Breast epithelium (tissue), 4 donors: ENCODE measurements at places on chromosomes 2 and 18. TPM values are rescaled to one million over a fixed set of nuclear protein-coding genes. Genes with fewer than 3 reads are reported as not detected.
A peak's percentile ranks its signal among the peaks of the same experiment; 100 is the strongest.

DNA sequence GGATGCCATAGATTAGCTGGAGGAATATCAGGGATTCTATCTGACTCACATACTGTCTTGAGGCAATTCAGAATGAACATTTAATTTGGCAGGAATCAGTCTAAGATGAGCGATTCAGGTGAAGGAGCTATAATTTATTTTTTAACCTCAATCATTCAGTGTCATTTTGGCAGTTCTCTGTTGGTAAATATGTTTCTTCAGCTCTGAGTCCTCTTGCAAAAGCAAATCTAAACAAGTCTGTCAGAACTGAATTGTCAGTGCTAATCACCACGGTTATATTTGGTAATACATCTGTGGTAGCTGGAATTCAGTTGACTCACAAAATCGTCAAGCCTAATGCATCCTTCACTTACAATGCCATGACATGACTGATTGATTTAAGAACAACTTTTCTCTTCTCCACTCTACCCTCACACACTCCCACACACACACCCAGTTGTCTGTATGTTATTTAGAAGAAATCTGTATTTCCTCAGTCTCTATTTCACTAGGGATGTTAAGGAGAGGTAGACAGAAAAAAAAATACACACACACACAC is 516.6 kb upstream of the NXPH2 start:
- no peaks in the 10 kb centered on the region for H3K36me3 ChIP-seq
- no peaks in the 10 kb centered on the region for H3K4me1 ChIP-seq
- no peak for DNase-seq
- no peak overlapping the region for H3K27ac ChIP-seq
- no peak overlapping the region for H3K4me3 ChIP-seq

- no peak for DNase-seq
- no peak overlapping the region for H3K27ac ChIP-seq
- no peak overlapping the region for H3K4me3 ChIP-seq
Measured at GRCh38 chr18:75066936-75067335, 142.0 kb downstream of the PTGR3 start.

GRCh38 chr18:5625076-5625475 is 81.3 kb upstream of the EPB41L3 start:
- no peak overlapping the region for H3K4me3 ChIP-seq
- H3K4me1 ChIP-seq, result no peaks in the 10 kb centered on the region
- peaks cover 8% of the 10 kb centered on the region for H3K27me3 ChIP-seq
- H3K36me3 ChIP-seq, result no peaks in the 10 kb centered on the region
- DNase-seq, result no peak

GRCh38 chr18:61980355-61980754 is 87.5 kb upstream of the RNF152 start:
- no peaks in the 10 kb centered on the region for H3K27me3 ChIP-seq
- no peak overlapping the region for H3K4me3 ChIP-seq
- DNase-seq, result no peak
- H3K27ac ChIP-seq, result no peak overlapping the region
- no peaks in the 10 kb centered on the region for H3K4me1 ChIP-seq

KCNJ13 gene
- not detected for total RNA-seq

DNA sequence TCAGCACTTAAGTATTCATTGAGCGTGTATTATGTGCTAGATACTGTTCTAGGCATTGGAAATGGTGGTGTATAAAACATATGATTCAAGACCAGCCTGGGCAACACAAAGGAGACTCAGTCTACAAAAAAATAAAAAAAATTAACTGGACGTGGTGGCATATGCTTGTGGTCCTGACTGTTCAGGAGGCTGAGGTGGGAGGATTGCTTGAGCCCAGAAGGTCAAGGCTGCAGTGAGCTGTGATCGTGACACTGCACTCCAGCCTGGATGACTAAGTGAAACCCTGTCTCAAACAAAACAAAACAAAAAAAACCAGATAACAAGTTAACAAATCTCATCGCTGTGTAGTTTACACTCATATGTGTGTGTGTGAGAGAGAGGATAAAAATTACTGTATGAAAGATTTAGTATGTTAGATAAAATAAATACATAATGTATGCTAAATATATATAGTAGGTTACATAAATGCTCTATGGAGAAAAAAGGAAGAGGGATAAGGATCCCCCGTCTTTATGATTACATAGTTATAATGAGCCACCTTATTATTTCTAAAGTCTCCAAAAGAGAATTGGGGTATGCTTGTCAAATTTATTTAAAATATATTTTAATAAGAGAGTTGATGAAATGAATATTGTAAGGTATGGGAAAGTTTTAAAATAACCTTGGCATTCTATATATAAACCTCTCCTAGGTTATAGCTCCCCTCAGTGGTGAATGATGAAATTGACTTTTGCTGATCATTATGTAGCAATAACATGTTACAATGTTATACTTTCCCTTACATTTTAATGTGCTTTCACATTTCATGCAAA is 69.2 kb downstream of the EHBP1 start:
- no peaks in the 10 kb centered on the region for H3K4me1 ChIP-seq
- no peaks in the 10 kb centered on the region for H3K27me3 ChIP-seq
- no peak overlapping the region for H3K4me3 ChIP-seq
- H3K36me3 ChIP-seq, result no peaks in the 10 kb centered on the region
- no peak for DNase-seq

SH3RF3 gene
- total RNA-seq, result 3.2 TPM

DNA sequence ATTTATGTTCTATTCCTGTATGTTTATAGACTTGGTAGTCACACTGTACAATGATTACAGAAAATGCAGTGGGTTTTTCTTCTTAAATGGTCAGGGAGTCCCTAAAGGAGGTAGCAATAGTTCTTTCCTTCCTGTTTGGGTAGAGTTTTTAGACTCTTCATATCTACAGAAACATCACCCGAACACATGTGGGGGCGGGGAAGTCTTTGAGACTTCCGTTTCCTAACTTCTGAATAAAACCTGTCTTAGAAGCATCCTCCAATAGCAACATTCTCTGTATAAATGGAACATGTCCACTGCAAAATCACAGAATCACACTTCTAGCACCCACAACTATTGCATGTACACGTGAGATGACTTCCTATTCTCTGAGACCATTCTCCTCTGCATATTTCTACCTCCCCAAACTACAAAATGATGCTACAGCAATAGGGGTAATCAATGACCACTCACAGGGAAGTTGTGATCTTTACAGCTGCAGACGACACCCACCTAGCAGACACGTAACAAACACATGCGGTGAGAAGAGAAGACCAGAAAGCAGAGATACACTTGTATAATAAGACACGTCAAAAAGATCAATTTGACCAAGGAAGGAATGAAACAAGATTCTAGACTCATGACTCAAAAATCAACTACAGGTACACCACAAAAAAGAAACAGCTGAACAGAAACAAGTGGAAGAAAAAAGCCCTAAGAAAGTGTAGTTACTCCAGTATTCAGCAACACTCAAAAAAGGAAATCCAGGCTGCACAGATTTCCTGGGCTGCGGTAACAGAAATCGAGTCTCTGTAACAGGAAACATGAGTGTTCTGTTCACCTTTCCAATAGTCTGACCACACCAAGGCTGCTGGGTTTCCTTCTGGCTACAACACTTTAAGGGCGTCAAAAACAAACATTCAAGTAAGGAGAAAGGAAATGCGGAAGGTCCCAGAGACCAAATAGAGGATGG is 120.4 kb downstream of the ZNF516 start:
- no peaks in the 10 kb centered on the region for H3K4me1 ChIP-seq
- H3K4me3 ChIP-seq, result no peak overlapping the region
- no peak overlapping the region for H3K27ac ChIP-seq
- no peaks in the 10 kb centered on the region for H3K27me3 ChIP-seq
- peaks cover 14% of the 10 kb centered on the region for H3K36me3 ChIP-seq
- DNase-seq, result no peak

VWC2L gene
- total RNA-seq, result not detected

CDK15 gene
- total RNA-seq, result 4.6 TPM

ALPP gene
- total RNA-seq, result not detected

AMER3 gene
- not detected for total RNA-seq

GRCh38 chr2:9707008-9707407 is 76.2 kb upstream of the YWHAQ start:
- no peak overlapping the region for H3K27ac ChIP-seq
- no peaks in the 10 kb centered on the region for H3K27me3 ChIP-seq
- no peaks in the 10 kb centered on the region for H3K36me3 ChIP-seq
- DNase-seq, result no peak
- H3K4me1 ChIP-seq, result no peaks in the 10 kb centered on the region

- no peaks in the 10 kb centered on the region for H3K36me3 ChIP-seq
- peaks cover 6% of the 10 kb centered on the region for H3K4me1 ChIP-seq
- no peaks in the 10 kb centered on the region for H3K27me3 ChIP-seq
Measured at GRCh38 chr2:239751679-239752355, 273.3 kb downstream of the NDUFA10 start.

- H3K36me3 ChIP-seq, result no peaks in the 10 kb centered on the region
- DNase-seq, result no peak
- H3K27ac ChIP-seq, result no peak overlapping the region
- H3K4me3 ChIP-seq, result no peak overlapping the region
- no peaks in the 10 kb centered on the region for H3K27me3 ChIP-seq
Measured at GRCh38 chr18:63223837-63224236, 95.7 kb downstream of the BCL2 start.

GRCh38 chr2:25822190-25823117 is 55.8 kb downstream of the ASXL2 start:
- H3K4me1 ChIP-seq, result no peaks in the 10 kb centered on the region
- no peak for DNase-seq
- no peaks in the 10 kb centered on the region for H3K36me3 ChIP-seq
- no peaks in the 10 kb centered on the region for H3K27me3 ChIP-seq
- peak overlapping the region; percentile 29 for H3K27ac ChIP-seq

PLB1 gene
- 8.8 TPM for total RNA-seq

DNA sequence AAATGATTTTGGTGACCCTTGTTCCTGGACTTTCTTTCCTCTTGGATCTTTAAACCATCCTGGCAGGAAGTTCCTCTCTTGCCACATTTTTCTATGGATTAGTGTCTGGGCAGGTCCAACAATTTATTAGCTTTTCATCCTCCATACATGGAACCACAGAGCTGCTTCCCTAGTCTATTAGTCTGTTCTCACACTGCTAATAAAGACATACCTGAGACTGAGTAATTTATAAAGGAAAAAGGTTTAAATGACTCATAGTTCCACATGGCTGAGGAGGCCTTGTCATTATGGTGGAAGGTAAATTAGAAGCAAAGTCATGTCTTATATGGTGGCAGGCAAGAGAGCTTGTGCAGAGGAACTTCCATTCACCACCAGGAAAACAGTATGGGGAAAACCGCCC is 122.9 kb downstream of the DDX1 start:
- H3K4me3 ChIP-seq, result no peak overlapping the region
- H3K36me3 ChIP-seq, result no peaks in the 10 kb centered on the region
- H3K4me1 ChIP-seq, result no peaks in the 10 kb centered on the region
- no peak overlapping the region for H3K27ac ChIP-seq
- DNase-seq, result no peak

GRCh38 chr18:10285283-10285640 is 169.2 kb upstream of the APCDD1 start:
- H3K4me3 ChIP-seq, result no peak overlapping the region
- peak overlapping the region; percentile 58 for H3K27ac ChIP-seq
- H3K36me3 ChIP-seq, result no peaks in the 10 kb centered on the region
- no peaks in the 10 kb centered on the region for H3K4me1 ChIP-seq

DNA sequence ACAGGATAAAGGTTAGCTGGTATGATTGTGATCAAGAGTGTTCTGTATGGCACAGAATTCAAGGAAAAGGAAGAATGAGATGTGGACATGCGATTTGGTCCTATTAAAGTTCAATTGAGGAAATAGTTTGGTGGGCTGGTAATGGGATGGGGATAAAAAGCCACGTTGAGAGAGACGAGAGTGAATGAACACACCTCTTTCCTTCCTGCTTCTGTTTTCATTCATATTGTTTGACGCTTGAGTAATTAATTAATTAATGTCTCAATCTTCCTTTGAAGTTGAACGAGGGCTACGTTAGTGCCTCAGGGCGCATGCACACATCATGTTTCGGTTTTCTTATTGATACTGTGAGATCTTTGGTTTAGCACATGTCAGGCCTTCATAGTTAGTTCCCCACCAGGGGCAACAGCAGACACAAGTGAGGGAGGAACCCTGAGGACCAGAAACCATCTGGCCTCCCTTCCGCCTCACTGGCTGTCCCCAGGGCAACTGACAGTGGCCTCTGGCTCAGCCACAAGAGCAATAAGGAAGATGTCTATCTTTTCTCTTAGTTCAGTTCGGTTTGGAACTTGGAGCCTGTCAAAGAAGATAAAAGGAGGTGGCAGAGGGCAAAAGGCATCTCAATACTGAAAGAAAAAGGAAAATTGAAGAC is 116.0 kb downstream of the LIPG start:
- no peaks in the 10 kb centered on the region for H3K36me3 ChIP-seq
- DNase-seq, result no peak
- H3K4me1 ChIP-seq, result no peaks in the 10 kb centered on the region

ARHGEF33 gene
- 2.2 TPM for total RNA-seq

CYBRD1 gene
- 396 TPM for total RNA-seq

- no peaks in the 10 kb centered on the region for H3K36me3 ChIP-seq
- peak overlapping the region; percentile 88 for H3K27ac ChIP-seq
- peak; percentile 16 for DNase-seq
- H3K4me1 ChIP-seq, result peaks cover 5% of the 10 kb centered on the region
- H3K4me3 ChIP-seq, result peak overlapping the region; percentile 32
Measured at GRCh38 chr2:239274391-239275043, 126.3 kb downstream of the HDAC4 start.

GTF2A1L gene
- 2.9 TPM for total RNA-seq

LCLAT1 gene
- 20.6 TPM for total RNA-seq

CDC42EP3 gene
- 35.7 TPM for total RNA-seq

- DNase-seq, result peak; percentile 40
- H3K4me1 ChIP-seq, result no peaks in the 10 kb centered on the region
- no peaks in the 10 kb centered on the region for H3K36me3 ChIP-seq
- H3K27ac ChIP-seq, result peak overlapping the region; percentile 12
- H3K27me3 ChIP-seq, result no peaks in the 10 kb centered on the region
- H3K4me3 ChIP-seq, result no peak overlapping the region
Measured at GRCh38 chr2:239153806-239154591, 246.8 kb downstream of the HDAC4 start.

CD207 gene
- total RNA-seq, result not detected

GRCh38 chr2:22020091-22020742 is 896.4 kb downstream of the TDRD15 start:
- no peaks in the 10 kb centered on the region for H3K27me3 ChIP-seq
- H3K36me3 ChIP-seq, result no peaks in the 10 kb centered on the region
- no peak overlapping the region for H3K27ac ChIP-seq
- H3K4me3 ChIP-seq, result no peak overlapping the region

TIA1 gene
- total RNA-seq, result 43.7 TPM

C18orf63 gene
- total RNA-seq, result not detected

GRCh38 chr2:3130889-3131635 is 246.6 kb downstream of the EIPR1 start:
- H3K4me1 ChIP-seq, result no peaks in the 10 kb centered on the region
- H3K4me3 ChIP-seq, result no peak overlapping the region
- no peaks in the 10 kb centered on the region for H3K27me3 ChIP-seq
- no peak for DNase-seq
- no peak overlapping the region for H3K27ac ChIP-seq
- H3K36me3 ChIP-seq, result no peaks in the 10 kb centered on the region

AQP12B gene
- total RNA-seq, result not detected

GRCh38 chr2:13260402-13260801 is 543.7 kb downstream of the TRIB2 start:
- H3K27ac ChIP-seq, result no peak overlapping the region
- H3K4me3 ChIP-seq, result no peak overlapping the region
- no peaks in the 10 kb centered on the region for H3K27me3 ChIP-seq
- DNase-seq, result no peak
- no peaks in the 10 kb centered on the region for H3K4me1 ChIP-seq

MFSD6 gene
- 52.0 TPM for total RNA-seq

CCDC142 gene
- total RNA-seq, result 27.1 TPM

GRCh38 chr2:215314896-215315295 is 3.0 kb downstream of the ATIC start:
- no peak for DNase-seq
- H3K4me3 ChIP-seq, result no peak overlapping the region
- no peaks in the 10 kb centered on the region for H3K4me1 ChIP-seq
